Right ventricle myocardium superior (tissue), 1 donor: ENCODE measurements at places on chromosomes 7 and 10. TPM values are rescaled to one million over a fixed set of nuclear protein-coding genes. Genes with fewer than 3 reads are reported as not detected.

EIF4EBP2 gene
- total RNA-seq: 92.7 TPM

SPDYE16 gene
- not detected for total RNA-seq

PDE6C gene
- not detected for total RNA-seq

AMZ1 gene
- 0.08 TPM for total RNA-seq

LRRC17 gene
- 1.0 TPM for total RNA-seq

TCF7L2 gene
- 9.4 TPM for total RNA-seq

OPN4 gene
- total RNA-seq: 0.40 TPM

FGFBP3 gene
- total RNA-seq: 0.22 TPM

ATP6V0A4 gene
- total RNA-seq: not detected

SKIDA1 gene
- total RNA-seq: 3.3 TPM

CCL24 gene
- not detected for total RNA-seq

LRRC18 gene
- total RNA-seq: not detected

ITGB8 gene
- 1.9 TPM for total RNA-seq

PRLHR gene
- total RNA-seq: not detected

CROT gene
- total RNA-seq: 6.7 TPM

POT1 gene
- total RNA-seq: 13.4 TPM

CYP2C18 gene
- total RNA-seq: not detected

INTS1 gene
- 29.2 TPM for total RNA-seq

GNGT1 gene
- total RNA-seq: not detected

HECW1 gene
- not detected for total RNA-seq

WEE2 gene
- not detected for total RNA-seq

SPDYE11 gene
- not detected for total RNA-seq

TMEM273 gene
- total RNA-seq: 28.5 TPM

HOXA2 gene
- total RNA-seq: 0.11 TPM

AKR1C4 gene
- total RNA-seq: not detected

TFEC gene
- total RNA-seq: 1.2 TPM

HOXA6 gene
- not detected for total RNA-seq

PRKCQ gene
- total RNA-seq: 0.30 TPM

HMX2 gene
- not detected for total RNA-seq

SHLD2 gene
- 9.6 TPM for total RNA-seq

PAX4 gene
- total RNA-seq: not detected

MUC12 gene
- total RNA-seq: not detected

HTRA1 gene
- 40.9 TPM for total RNA-seq

VWDE gene
- total RNA-seq: not detected

CDK14 gene
- total RNA-seq: 24.2 TPM

OPN1SW gene
- not detected for total RNA-seq

TET1 gene
- total RNA-seq: 2.9 TPM

SUPV3L1 gene
- 36.4 TPM for total RNA-seq

SYT15 gene
- 2.7 TPM for total RNA-seq

NRCAM gene
- total RNA-seq: 0.27 TPM

AKR1E2 gene
- 5.1 TPM for total RNA-seq

SYPL1 gene
- 88.8 TPM for total RNA-seq

AEBP1 gene
- 12.4 TPM for total RNA-seq

BRAF gene
- total RNA-seq: 16.6 TPM

XPNPEP1 gene
- 36.0 TPM for total RNA-seq

CFAP58 gene
- 2.2 TPM for total RNA-seq

LRRC61 gene
- total RNA-seq: 3.7 TPM

MYL7 gene
- 2,290 TPM for total RNA-seq

ADAM8 gene
- 2.5 TPM for total RNA-seq

PLXDC2 gene
- total RNA-seq: 12.2 TPM

GPR141 gene
- total RNA-seq: 0.38 TPM

CDNF gene
- 2.3 TPM for total RNA-seq

TRIM50 gene
- total RNA-seq: 0.51 TPM

GDF10 gene
- total RNA-seq: 0.11 TPM
